Ovary (tissue), 10 donors: ENCODE measurements at places on chromosomes 16 and 17. TPM values are rescaled to one million over a fixed set of nuclear protein-coding genes. Genes with fewer than 3 reads are reported as not detected.

DNA sequence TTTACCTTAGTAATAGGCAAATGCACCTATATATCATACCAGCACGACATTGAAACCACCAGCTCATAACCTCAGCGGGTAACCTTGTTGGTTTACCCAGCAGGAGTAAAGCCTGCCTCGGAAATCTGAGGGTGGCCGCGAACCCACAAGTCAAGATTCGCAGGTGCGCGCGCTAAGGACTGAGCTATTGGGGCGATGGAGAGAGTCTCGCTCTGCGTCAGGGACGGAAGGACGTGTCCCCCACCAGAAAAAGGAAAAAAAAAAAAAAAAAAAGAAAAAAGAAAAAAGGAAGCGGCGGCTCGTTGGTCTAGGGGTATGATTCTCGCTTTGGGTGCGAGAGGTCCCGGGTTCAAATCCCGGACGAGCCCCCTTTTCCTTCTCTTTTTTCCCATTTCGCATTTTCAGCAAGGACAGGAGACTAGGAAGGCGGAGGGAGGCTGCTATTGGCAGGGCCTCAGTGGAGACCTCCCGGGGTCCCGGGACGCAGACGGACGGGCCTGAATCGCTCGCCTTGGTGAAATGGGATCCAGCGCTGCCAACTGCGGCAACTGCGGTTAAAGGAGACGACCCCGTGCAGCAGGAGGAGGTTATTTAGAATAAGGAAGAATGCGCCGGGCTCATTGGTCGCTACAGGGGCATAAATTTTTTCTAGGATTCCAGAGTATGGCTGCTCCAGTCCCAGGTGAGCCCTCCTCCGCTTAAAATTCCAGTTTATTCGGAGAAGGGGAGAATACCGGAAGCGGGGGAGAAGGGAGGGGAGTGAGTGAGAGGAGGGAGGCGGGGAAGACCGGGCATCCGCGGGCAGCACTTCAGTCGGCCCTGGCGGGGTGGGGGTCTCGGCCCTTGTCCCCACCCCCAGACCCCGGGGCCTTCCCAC is at the start of gene OR1F1:
OR1F1 (plus strand) TSS at position 407 of the 877 bp plus-strand sequence.
- H3K36me3 ChIP-seq: no peaks in the 10 kb centered on the region
- H3K4me3 ChIP-seq: no peak within 1 kb of the TSS
- H3K27me3 ChIP-seq: no peaks in the 10 kb centered on the region
- H3K4me1 ChIP-seq: peaks cover 1% of the 10 kb centered on the region

WDR81 gene
- polyA plus RNA-seq: 41.0 TPM

GRCh38 chr17:41163828-41164227 is 3.3 kb upstream of the KRTAP4-4 start:
- no peak overlapping the region for H3K27ac ChIP-seq
- no peaks in the 10 kb centered on the region for H3K27me3 ChIP-seq
- H3K4me3 ChIP-seq: no peak overlapping the region
- no peaks in the 10 kb centered on the region for H3K4me1 ChIP-seq

PRRT2 gene
- polyA plus RNA-seq: 28.6 TPM

PPP1R27 gene
- polyA plus RNA-seq: 0.22 TPM

SLC38A8 gene
- 0.98 TPM for polyA plus RNA-seq

- H3K4me1 ChIP-seq: no peaks in the 10 kb centered on the region
- no peak for DNase-seq
- no peak overlapping the region for H3K4me3 ChIP-seq
- H3K36me3 ChIP-seq: no peaks in the 10 kb centered on the region
Observed at GRCh38 chr17:57174591-57174990, 81.7 kb upstream of the MSI2 start.

DNA sequence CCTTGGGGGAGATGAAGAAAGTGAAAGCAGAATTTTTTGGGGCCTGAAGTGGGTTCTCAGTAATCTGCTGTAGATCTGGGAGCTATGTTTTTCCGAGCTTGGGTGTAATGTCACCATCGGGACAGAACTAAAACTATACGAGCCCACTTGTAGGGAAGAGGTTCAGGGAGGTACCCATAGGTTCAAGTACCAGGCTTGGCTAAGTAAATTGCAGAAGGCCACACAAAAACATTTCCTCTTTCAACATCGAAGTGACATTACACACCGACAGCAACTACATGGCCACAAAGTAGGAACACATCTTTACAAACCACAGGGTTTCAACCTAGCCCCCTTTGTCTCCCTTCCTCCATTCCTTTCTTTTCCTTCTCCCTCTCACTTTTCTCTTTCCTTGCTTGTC is 10.2 kb upstream of the ASIC2 start:
- DNase-seq: no peak
- H3K4me1 ChIP-seq: no peaks in the 10 kb centered on the region
- no peak overlapping the region for H3K27ac ChIP-seq
- no peak overlapping the region for H3K4me3 ChIP-seq
- no peaks in the 10 kb centered on the region for H3K36me3 ChIP-seq

GRCh38 chr17:81999976-82000802 is 22.5 kb downstream of the CENPX start:
- DNase-seq: no peak
- H3K27ac ChIP-seq: no peak overlapping the region
- no peaks in the 10 kb centered on the region for H3K27me3 ChIP-seq

ALOX15 gene
- polyA plus RNA-seq: 0.17 TPM

- H3K36me3 ChIP-seq: no peaks in the 10 kb centered on the region
- no peak for DNase-seq
- no peaks in the 10 kb centered on the region for H3K27me3 ChIP-seq
- H3K4me3 ChIP-seq: no peak overlapping the region
Observed at GRCh38 chr17:78151514-78152008, 5.4 kb downstream of the C17orf99 start.

DNA sequence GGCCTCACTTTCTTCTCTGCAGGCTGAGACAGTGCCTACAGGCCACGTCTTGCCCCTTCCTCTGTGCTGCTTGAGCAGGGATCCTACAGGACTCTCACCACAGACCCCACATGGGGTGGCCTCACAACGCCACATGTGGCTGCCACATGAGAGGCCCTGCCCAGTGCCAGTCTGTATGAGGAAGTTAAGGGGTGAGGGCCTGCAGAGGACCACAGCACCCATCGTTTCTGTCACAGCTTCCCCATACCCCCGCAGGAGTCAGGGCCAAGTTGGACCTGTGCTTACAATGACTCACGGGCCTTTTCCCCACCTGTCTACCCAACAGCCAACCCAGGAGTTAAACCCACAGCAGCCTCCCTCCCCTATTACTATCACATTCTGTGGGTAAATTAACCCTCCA is 2.9 kb upstream of the GSDMB start:
- H3K27me3 ChIP-seq: no peaks in the 10 kb centered on the region
- no peaks in the 10 kb centered on the region for H3K36me3 ChIP-seq
- no peak overlapping the region for H3K4me3 ChIP-seq
- H3K27ac ChIP-seq: no peak overlapping the region
- peaks cover under 1% of the 10 kb centered on the region for H3K4me1 ChIP-seq

DNA sequence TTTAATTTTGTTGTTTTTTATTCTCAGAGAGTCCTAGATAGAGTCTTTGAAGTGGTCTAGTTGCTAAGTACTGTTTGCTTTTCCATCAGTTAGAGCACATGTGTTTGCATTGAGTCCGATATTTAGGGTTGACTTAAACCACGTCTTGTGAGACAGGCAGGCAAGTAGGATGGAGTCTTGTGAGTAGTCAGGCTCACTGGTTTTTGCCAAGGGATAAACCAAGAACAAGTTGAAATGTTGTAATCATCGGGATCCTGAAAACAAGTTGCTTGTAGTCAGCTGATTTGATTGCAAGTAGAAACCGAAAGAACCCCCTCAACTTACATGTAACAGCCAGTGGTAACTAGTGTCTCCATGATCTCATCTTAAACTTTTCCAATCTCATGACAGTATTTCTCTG is 17.2 kb downstream of the ATP6V0A1 start:
- DNase-seq: no peak
- H3K4me3 ChIP-seq: no peak overlapping the region
- no peaks in the 10 kb centered on the region for H3K27me3 ChIP-seq
- no peaks in the 10 kb centered on the region for H3K4me1 ChIP-seq

GRCh38 chr17:80884811-80885210 is 106.8 kb upstream of the CHMP6 start:
- H3K27ac ChIP-seq: no peak overlapping the region
- H3K4me3 ChIP-seq: no peak overlapping the region
- no peak for DNase-seq
- no peaks in the 10 kb centered on the region for H3K36me3 ChIP-seq
- no peaks in the 10 kb centered on the region for H3K27me3 ChIP-seq

DNA sequence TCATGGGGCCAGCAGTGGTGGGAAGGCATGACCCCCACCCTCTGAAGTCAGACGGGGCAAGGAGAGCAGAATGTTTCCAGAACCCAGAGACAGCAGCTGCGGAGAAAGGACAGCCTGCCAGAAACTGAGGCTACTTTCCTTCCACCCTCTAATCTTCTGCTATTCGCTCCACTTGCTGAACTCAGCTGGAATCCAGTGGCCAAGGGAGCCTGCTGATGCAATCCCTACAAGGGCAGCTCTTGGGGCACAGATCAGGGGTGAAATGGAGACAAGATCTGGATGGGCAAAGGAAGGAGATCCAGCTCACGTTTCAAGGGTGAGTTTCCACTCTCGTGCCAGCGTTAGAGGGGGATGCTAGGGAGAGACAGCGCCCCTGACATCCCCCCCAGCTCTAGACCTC is 479.1 kb downstream of the SLC39A11 start:
- no peaks in the 10 kb centered on the region for H3K36me3 ChIP-seq
- H3K4me1 ChIP-seq: no peaks in the 10 kb centered on the region
- no peak overlapping the region for H3K4me3 ChIP-seq
- H3K27ac ChIP-seq: no peak overlapping the region
- no peaks in the 10 kb centered on the region for H3K27me3 ChIP-seq

SUPT6H gene
- polyA plus RNA-seq: 34.8 TPM

RHBDL3 gene
- polyA plus RNA-seq: 0.83 TPM

- no peaks in the 10 kb centered on the region for H3K4me1 ChIP-seq
- no peaks in the 10 kb centered on the region for H3K36me3 ChIP-seq
- H3K4me3 ChIP-seq: no peak overlapping the region
- no peaks in the 10 kb centered on the region for H3K27me3 ChIP-seq
Observed at GRCh38 chr17:13031718-13032350, 14.0 kb upstream of the ELAC2 start.

RAB26 gene
- 0.50 TPM for polyA plus RNA-seq

- no peak overlapping the region for H3K4me3 ChIP-seq
- no peak overlapping the region for H3K27ac ChIP-seq
- DNase-seq: no peak
Observed at GRCh38 chr16:11372073-11372828, 27.0 kb downstream of the RMI2 start.

- no peaks in the 10 kb centered on the region for H3K27me3 ChIP-seq
- H3K27ac ChIP-seq: no peak overlapping the region
- no peak overlapping the region for H3K4me3 ChIP-seq
- DNase-seq: no peak
Observed at GRCh38 chr17:75845933-75846691, 1.9 kb upstream of the UNC13D start.

TBC1D3C gene
- polyA plus RNA-seq: not detected
